ENCODE measurements at places on chromosomes 2 and 18.

- no peak for DNase-seq
These were observed 195.9 kb downstream of the ACKR3 start for GRCh38 chr2:236765478-236765877.

DNA sequence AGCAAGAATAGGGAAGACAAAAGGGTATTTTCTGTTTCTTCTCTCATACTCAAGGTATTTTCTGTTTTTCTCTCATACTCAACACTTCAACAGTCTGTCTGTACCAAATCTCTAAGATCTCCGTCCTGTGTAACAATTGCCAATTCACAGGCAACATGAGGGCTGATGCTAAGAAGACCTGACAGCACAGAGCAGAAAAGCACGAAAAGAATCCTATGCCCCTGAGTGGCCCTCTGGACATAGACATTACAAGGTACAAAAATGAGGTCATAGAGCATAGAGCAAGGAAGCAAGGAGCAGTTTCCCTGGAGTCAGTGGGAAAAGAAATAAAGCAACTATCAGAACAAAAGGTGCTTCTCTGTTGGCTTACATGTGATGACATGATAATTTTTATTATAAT, 1612.6 kb upstream of the CELF4 start:
- DNase-seq, result no peak

GRCh38 chr2:62631160-62632085, 74.1 kb upstream of the EHBP1 start:
- peak; percentile 12 for DNase-seq

GRCh38 chr2:136439064-136439676, 321.2 kb upstream of the CXCR4 start:
- no peak for DNase-seq

DNA sequence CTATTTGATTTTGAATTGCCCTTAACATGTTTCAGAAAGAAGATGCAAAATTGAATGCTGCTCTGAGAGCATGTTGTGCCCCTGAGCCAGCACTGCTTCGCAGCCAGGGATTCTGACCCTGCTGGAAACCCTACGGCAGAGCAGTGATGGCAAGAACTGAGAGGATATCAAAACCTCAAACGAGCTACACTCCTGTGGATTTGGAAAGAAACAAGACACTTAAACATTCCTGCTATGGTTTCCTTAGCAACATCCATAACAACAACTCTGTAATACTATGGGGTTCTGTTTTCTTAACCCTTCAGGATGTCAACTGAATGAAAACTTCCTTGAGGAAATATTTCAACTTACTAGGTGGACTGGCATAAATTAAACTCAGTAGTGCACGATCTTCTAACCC, 649.1 kb downstream of the NYAP2 start:
- peak; percentile 89 for DNase-seq

GRCh38 chr2:63734510-63734909, 107.2 kb upstream of the UGP2 start:
- DNase-seq, result no peak

Measured in astrocyte (in vitro differentiated cells and primary cell).